ENCODE measurements at places on chromosomes 1 and 21.

DNA sequence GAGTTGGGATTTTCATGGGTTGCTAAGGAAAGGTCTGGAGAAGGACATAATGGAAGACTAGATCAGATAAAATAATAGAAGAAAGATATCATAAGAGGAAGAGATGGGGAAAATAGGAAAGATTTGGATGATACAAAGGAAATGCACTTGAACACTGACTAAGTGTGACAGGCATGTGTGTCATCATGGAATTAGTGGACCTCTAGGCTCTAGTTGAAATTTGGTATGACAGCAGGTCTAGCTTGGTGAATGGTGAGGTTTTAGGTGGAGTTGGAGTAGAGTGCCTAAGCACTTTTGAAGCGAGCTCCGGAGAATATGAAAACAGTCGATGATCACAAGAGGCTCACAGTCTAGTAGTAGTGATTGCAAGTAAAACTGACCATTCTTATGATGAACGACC is 73.0 kb upstream of the PTGS2 start:
- no peak for DNase-seq

- DNase-seq = no peak
Measured at GRCh38 chr21:19031953-19032352, 628.4 kb upstream of the TMPRSS15 start.

- no peak for DNase-seq
Measured at GRCh38 chr1:110135666-110136065, 14.6 kb upstream of the SLC6A17 start.

DNA sequence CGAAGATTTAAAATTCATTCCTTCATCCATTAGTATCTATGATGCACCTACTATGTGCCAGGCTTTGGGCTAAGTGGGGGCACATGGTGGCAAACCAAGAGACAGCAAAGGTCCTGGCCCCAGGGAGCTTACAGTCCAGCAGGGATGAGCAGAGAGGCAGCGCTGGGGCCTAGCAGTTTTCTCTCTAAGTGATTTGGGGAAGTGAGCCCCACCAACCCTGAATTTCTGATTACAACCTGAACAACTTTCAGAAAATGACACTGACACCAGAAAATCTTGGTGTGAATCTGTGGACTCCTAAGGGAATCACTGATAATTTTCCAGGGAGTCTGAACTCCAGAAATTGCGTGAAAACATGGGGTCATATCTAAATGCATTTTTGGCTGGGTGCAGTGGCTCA is 111.5 kb downstream of the CAPN8 start:
- no peak for DNase-seq

DNA sequence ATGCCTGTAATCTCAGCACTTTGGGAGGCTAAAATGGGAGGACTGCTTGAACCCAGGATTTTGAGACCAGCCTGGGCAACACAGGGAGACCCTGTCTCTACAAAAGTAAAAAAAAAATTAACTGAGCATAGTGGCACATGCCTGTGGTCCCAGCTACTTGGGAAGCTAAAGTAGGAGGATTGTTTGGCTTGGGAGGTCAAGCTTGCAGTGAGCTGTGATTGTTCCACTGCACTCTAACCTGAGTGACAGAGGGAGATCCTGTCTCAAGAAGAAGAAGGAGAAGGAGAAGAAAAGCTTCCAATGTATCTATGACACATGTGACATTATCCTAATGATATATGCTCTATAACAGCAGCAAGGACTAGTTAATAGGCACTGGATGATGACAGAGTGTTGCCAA is 20.1 kb upstream of the ARHGAP29 start:
- DNase-seq = no peak

DNA sequence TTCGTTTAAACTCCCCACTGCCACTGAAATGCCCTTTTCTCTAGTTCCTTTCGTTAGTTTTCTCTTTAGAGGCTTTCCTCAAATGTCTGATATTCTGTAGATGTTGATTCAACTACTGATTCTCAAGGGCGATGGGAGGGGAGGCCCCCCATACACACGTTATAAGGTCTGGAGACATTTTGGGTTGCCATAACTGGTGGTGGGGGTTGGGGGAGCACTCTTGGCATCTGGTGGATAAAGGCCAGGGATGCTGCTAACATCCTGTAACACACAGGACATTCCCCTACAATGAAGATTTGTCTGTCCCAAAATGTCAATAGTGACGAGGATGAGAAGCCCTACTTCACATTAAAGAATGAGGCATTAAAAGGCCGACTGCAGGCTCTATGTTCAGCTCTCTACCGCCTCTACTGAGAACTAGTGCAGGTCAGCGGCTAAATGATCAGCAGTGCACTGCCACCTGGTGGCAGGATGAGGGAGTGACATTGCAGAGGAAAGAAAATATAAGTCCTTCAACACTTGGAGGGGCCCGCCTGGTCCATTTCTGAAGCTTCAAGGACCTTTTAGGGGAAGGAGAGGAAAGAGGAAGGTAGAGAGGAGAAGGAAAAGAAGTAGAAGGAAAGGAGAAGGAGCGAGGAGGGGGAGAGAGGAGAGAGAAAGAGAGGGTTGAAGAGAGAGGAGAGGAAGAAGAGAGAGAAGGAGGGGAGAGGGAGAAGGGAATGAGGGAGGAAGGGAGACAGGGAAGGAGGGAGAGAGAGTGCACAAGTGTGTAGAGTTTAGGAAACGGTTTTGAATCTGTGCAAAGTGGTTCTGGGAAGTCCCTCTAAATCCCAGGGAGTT is 29.4 kb downstream of the ALG14 start:
- DNase-seq = peak; percentile 25

DNA sequence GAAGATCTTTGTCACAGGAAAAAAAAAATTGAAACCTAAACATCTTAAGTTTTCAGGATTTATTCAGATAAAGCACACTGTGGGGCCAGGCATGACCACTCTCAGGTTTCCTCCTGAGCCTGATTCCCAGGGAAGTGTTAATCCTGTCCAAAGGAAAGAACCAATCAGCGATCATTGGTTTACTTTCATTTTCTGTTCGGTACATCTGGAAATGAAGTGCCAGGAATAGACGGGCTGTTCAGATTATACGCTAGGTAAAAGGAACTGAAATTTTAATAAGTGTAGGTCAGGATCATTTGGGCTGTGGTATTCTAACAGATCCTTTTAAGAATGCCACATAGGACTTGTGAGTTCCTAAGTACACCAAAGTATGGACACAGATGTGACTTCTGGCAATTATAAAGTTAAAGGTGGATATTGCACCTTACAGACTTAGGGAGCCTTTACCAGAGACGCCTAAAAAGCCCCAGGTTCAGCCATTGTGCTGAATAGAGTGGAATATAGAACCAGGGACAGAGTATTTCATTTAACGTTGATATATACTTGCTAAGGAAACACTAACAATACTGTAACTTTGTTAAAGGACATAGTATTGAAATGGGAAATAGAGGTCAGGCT is 9.3 kb upstream of the CACYBP start:
- no peak for DNase-seq

DNA sequence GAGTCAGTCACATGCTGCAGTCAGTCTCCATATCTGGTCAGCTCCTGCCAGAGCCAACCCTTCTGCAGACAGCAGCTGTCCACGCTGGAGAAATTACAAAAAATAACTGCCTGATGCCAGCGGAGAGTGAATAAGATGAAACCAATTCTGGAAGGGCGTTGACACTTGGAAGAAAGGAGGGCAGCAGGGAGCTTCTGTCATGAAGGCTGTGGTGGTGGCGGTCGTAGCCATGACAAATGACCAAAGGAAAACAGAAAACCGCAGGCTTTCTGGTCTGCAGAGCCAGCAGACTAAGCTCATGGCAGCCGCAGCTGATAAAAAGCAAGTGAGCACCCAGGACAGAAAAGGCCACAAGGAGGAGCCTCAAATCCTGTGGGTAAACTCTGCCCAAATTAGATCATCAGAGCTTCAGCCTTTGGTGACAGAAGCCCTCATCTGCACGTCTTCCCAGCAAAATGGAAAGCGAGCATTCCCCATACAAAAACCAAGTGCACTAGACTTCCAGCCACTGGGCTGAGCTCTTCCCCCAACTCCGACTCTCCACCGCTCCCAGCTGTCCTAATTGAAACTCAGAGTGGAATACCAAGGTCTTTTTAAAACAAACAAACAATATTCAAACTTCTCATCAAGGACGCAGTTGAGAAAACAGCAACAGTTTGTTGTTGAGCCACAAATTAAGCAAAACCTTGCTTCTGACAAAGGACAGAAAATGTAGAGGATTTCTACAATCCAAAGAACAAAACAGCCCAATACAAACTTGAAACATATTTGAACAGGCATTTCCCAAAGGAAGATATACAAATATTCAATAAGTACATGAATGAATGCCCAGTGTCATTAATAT is 28.7 kb downstream of the RSPH1 start:
- no peak for DNase-seq

- DNase-seq = no peak
Measured at GRCh38 chr21:35338881-35339632, 290.0 kb upstream of the RUNX1 start.

DNA sequence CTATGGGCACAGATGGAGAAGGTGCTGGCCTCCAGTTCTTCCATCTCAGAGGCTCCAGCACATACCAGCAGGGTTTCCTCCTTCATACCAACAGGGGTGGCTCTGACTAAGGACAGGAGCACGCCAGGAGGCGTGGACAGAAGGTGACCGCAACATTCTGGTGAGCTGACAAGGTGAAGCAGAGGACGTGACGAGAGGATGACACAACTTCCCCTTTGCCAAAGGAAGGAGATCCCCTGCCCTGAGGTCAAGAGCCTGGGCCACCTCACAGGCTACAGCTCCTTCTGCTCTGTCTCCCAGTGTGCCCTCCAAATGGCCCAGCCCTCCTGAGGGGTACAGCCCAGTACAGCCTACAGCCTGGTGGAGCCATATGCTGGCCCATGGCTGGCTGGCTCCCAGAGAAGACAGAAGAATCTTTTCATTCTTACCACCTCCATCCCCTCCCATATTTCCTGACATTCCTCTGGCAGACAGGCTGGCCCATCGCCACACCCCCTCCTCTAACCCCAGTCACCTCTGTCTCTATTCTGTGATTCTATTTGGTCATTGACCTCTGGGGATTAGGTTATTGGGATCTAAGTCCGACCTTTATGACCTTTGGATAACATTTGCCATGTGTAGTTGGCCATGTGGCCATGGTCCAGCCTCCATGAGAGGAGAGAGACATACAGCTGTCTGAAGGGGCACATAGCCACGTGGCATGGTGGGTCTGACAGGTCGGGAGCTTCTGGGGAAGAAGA is 5.1 kb upstream of the LAMB3 start:
- no peak for DNase-seq

DNA sequence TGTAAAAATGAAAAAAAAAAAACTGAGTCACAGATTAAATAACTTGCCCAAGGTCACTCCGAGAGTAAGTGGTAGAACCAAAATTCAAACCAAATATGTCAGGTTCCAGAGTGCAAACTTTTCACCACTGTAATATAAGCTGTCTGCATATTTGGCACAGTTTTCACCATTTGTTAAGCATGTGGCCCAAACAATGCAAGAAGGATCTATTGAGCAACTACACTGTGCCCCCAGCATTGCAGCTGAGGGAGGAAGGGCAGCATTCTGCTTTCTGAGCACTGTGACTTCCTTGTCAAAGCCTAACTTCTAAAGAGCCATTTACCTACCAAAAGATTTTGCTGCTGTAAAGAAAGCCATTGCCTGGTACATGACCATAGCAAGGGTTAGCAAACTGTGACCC is 133.4 kb downstream of the SYT2 start:
- DNase-seq = no peak

DNA sequence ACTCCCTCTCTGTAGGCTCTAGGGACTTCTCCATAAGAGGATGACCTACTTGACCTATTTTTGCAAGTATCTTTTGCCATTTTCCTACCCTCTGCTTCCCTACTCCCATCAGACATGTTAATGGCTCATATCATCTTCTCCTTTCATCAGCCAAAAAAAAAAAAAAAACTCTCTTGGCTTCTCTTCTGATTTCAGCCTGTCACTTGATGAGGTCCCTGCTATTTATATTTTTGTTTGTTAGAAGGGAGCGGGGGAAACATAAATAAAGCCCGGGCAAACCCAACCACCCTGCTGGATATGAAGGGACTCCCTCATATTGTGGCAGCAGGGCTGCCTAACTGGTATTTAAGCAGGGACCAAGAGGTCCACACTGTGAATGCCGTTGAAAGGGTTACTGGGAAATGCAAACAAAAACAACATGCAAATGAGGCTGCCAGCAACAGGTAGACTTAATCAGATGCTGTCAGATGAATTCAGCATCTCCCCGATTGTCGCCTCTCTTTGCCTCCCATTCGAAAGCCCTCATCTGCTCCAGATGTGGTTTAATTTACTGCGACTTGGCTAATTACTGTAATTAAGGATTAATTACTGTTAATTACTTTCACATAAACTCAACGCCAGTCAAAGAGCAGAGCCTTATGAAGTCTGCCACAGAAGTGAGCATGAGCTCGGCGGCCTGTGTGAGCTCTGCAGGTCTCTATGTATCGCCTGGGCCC is 172.3 kb downstream of the PBX1 start:
- no peak for DNase-seq

Data from T-helper 22 cell (primary cell).